ENCODE measurements at places on chromosomes 6 and 20.

DNA sequence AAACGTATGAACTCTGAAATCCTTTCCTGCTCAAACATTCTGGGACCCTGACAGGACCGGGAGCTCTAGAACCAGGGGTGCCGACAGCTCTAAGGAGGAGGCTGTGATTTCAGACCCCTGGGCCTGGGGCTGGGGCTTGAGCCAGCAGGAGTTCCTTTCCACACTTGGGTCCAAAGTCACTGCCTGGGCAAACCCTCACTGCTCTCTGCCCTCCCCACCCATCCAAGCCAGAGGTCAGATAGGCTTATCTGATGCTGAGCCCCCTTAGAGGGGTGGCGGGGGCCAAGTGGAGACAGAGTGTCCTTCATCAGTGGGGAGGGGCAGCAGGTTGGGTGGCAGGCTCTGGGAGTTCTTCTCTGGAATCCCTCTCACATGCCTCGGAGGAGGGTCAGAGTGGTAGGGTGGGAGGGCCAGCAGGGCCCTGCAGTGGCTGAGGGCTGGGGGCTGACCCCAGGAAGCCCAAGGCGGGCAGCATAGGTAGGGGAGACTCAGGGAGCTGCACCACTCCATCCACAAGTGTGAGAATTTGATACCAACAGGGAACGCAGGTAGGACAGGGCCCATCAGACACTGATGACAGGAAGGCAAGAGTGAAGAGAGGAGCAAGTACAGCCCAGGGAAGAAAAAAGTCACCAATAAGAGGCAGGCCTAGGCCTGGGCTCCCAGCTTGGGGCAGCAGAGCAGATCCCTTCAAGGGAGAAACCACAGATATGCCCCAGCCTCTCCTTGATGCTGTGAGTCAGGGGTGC is 121.0 kb downstream of the MRPL14 start:
- no peak for DNase-seq

DNA sequence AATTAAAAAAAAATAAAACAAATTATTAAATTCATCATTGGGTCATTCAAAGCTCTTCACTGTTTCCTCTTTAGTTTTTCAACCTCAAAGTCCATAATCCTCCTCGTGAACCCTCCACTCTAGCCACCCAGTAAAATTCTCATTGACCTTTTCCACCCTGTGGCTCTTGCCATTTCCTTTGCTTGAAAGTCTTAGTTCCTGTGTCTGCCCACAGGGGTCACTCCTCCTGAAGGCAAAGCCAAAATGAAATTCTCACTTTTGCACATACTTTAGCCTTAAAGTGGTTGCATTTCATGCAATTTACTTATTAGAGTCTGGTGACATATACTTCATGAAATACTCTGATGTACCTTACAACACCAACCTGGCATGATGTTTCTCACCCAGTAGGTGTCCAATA is 263.7 kb downstream of the BMP2 start:
- no peak for DNase-seq

DNA sequence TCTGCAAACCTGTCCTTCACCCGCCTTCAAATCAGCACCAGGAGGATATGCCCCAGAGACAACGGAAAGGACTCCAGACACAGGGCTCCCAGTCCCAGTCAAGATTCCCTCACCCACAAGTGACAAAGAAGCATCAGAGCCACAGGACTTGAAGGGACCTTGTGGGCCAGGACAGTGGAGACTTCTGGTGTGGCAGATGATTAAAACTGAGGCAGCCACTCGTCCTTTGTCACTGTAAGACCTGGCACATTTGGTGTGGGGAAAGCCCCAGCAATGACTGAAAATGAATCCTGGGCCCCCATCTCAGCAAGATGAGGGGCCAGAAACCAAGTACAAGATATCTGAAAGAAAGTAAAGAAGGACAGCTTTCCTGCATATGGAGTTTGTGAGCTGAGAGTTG is 15.6 kb upstream of the GMPR start:
- no peak for DNase-seq

- DNase-seq, result no peak
These were observed 53.1 kb downstream of the SLC22A1 start for GRCh38 chr6:160174681-160175080.

DNA sequence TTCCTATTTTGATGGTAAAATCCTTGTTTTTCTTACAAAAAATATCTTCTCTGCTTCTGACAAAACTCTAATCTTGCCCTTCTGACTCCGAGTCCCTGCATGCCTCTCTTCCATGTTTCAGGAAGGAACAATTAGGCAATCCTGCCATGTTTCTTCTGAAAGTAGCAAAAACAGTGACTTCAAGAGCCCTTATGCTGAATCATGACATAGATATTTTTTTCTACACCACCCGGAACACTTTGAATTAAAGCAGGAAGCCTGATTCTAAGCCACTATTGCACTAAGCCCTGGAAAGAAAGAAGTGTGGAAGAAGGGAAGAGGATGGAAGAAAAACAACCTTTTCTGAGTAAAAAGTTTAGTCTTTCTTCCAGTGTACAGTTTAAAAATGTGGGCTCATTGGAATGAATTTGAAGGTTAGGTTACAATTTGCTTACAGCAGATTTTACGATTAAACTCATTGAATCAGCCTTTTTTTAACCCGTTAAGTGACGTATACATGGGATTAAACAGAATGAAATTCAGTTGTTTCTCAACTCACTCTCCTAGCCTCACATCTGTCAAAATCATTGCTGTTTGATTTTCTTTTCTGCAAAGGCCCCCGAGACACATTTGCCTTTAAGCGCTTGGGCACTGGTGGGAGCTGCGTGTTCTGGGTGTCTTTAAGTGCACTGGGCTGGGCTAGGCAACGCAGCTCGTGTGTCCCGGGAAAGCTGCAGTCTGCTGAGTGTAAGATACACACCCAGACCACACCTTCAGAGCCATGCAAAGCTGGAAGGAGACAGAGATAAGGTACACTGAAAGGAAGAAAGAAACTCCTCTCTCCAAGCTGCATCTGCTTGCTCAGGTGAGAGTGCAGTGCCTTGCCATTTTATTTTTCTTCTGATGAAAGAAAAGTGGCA is 159.4 kb upstream of the CITED2 start:
- DNase-seq, result no peak

GRCh38 chr20:4508773-4509172 is 212.9 kb upstream of the PRND start:
- DNase-seq, result no peak

DNA sequence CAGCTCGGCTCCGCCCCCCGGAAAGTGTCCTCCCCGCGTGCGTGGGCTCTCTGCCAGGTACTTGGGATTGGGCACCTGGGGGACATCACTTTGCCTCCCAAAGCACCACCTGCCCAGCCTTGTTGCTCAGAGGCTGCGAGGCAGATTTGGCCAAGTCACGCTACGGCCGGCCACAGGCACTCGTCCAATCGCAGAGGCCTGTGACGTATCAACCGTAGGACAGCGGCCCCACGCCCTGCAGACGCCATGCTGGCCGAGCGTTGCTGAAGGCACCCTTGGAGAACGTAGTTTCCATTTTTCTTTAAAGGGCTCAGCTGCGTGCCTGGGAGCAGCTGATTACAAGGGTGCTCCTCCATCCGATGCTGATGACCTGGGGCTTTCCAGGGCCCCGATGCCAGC is 3.1 kb downstream of the NTSR1 start:
- no peak for DNase-seq

DNA sequence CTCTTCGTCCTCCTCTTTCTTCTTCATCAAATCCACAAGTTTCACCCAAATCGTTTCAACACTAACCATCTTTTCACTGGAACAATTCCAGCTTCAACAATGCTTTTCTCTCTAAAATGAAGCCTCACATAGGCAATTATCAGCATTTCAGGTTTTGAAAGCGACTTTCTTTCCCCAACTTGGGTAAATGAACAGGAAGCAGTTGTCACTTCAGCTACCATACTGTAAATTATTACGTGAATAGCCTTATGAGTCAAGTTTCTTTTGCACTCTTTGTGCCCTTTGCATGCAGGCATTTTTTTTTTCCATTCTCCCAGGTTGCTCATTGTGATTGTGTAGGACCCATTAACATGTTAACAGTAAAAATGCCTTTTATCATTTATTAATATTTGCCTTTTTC is 121.7 kb upstream of the BTBD3 start:
- DNase-seq, result no peak

- no peak for DNase-seq
These were observed 59.1 kb downstream of the FHL5 start for GRCh38 chr6:96621983-96622382.

GRCh38 chr20:61636531-61637116 is 384.6 kb downstream of the CDH4 start:
- DNase-seq, result no peak

DNA sequence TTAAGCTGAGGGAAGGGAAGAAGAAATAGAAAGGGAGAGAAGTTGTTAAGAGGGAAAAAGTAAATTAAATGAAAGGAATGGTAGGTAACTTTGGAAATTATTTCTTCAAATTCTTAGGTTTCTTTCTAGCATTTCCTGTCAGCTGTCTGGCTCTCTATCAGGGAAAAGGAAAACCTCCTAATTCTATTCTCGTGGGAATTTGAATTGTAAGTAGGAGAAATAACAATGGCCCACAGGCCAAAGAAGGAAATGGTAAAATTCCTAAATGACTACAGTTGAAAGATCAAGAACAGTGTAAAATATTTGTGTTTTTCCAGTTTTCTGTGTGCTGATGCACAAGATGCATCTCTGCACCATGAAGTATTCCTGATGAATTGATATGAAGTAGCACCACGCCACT is 173.0 kb downstream of the IBTK start:
- no peak for DNase-seq

- DNase-seq, result no peak
These were observed 318.9 kb upstream of the JAG1 start for GRCh38 chr20:10992731-10993130.

- DNase-seq, result no peak
These were observed 9.7 kb downstream of the TGM3 start for GRCh38 chr20:2305479-2305878.

DNA sequence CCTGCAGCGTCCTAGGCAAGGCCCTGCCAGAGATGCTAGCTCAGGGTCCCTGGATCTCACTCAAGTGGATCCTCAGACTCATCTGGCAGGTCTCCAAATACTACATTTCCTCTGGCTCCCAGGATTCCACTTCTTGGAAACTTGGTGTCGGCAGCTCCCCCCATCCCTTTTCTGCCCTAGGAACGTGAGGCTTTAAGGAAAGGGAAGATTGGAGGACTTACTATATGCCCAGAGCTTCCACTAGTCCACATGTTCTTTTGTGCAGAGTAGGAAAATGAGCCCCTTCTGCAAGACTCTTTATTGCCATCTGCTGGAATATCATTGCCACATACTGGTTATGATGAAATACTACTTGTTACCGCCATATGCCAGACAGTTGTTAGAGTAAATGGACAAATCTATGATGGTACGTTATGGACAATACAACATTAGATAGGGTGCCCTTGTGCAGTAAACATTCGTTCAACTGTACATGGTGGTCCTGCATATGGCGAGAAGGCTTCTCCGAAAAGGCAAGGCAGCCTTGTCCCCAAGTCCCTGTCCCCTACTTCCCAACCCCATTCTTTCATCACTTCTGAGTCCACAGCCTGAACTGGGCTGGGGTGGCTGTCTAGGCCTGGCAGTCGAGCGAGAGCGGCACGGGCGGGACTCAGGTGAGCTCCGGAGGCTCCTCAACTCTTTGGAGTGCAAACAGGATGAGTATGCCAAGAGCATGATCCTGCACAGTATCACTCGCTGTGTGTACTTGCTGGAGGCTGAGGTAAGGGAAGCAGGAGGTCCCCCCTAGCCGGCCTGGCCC is 780 bp downstream of the ARMC12 start:
- peak; percentile 82 for DNase-seq

DNA sequence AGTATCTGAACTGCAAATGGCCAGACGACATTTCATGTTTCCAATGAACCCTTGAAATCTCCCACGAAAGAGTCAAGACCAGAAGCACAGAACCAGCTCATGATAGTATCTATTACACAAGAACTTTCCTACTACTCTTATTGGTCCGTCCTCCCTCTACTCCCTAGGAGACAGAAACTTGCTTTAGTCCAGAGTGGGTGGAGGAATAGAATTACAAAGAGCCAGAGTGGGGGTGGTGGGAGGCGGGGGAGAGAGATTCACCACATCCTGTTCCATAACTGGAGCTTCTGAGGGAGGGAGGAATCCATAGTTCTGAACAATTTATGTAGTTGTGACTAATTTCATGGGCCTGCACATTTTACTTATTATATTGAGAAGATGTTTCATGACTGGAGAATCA is 18.5 kb upstream of the WFDC10A start:
- DNase-seq, result no peak

Measured in CD4-positive, alpha-beta T cell treated with Interleukin-17A for 1 hour (primary cell).